HT-29 (cell line): ENCODE measurements at places on chromosomes 12 and 14.

GRCh38 chr14:75876530-75876929 is 105.3 kb downstream of the TGFB3 start:
- DNase-seq = no peak

DNA sequence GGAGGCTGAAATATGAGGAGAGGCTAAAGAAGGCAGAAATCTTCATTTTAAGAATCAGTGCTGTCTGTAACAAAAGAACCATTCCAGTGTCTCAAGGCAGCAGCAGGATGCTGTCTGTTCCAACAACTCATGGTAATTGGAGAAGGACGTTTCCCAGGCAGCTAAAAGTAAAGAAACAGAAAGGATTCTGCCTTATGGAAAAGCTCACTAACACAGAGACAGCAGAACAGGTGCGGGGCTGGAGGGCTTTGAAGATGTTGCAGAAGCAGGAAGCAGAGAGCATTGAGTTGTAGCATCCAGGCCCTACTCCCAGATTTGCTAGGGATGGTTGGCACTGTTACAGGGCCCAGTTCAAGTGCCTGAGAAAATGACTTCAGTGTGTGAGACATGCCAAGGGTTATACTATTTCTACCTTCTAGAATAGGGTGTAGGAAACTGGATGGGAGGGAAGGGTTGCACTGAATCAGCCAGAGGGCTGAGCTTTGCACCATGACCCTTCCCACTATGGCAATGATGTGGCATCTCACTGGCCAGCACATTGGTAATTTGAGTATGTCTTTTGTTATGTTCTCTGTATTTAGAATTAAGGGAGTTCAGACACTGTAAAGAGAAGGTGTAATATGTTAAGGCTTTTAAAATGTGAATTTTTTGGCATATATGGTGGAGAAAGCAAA is 160.0 kb upstream of the FBXO33 start:
- no peak for DNase-seq

DNA sequence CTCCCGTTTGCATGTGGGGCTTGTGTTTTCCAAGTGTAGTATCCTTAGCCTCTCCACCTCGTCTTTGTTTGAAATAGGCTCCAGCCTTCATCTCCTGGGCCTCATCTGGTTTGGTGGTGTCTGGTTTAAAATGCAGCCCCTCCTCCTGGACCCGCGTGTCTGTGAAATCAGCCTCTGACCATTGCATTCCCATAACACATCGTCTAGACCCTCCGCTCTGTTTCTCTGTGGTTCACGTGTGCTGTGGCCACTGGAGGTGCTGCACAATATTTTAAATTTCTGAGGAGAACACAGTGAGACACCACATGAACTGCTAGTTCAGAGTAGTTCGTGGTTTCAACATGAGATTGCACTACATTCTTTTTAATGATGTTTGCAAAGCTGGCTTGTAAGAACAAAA is 35.6 kb downstream of the UBE3B start:
- DNase-seq = no peak

DNA sequence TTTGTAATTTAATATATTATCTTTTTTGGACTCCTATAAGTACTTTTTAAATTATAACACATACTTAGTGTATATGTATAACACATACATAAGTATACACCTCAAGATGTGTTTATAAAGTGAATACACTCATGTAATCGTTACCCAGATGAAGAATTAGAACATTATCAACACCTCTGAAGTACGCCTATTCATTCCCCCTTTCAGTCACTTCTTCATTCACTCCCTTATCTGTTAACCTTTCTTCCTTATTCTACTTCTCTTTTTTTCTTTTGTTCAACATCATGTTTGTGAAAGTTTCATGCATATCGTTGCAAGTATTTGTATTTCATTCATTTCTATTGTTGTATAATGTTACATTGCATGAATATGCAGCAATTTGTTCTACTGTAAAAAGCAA is 98.5 kb downstream of the ARID2 start:
- no peak for DNase-seq

- no peak for DNase-seq
Measured at GRCh38 chr12:54387114-54387467, 2.6 kb upstream of the ZNF385A start.

DNA sequence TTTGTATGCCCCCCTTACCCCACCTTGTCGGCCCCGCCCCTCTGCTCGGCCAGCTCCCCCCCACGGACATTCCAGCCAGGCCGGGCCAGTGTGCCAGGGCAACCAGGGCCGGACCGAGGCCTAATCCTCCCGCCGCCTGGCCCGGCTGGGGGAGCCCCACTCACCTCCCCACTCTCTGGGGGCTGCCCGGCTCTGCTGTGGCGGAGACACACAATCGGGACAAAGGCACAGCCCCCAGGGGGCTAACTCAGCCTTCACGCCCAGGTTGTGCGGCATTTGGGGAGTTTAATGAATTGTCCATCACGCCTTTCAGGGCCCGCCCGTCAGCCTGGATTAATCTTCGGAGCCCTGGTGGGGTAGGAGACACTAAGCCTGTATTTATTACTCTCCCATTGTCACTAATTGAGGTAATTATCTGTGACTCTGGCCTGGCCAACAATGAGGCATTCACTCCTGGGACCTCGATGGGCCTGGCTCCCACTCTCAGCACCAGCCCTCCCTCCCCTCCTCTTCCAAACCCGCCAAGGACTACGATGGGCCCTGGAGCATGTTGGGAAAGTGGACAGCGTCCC is 8.7 kb downstream of the WNT1 start:
- no peak for DNase-seq

DNA sequence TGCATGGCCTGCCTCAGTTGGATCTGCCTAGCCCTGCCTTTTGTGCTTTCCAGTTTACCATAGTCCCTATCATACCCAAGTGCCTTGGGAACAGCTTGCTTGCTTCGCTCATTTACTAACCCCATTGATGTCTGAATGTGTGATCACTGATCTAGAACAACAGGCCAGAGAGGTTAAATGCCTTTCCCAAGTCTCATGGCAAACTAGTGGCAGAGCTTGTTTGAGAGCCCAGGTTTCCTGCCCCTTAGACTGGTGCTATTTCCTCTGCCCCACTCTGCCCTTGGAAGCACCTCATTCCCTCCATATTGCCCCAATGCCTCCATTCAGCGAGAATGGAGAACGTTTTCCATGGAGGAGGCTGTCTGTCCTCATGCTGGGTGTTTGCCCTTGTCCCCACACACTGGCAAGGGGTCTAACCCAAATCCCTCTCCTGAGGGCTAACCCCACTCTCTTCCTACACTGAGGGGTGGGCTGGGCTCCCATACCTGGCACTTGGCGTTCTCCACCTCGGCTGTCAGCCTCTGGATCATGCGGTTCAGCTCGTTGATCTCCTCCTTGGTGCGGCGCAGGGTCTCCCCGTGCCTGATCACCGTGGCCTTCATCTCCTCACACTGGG is 19.8 kb downstream of the KRT7 start:
- no peak for DNase-seq

DNA sequence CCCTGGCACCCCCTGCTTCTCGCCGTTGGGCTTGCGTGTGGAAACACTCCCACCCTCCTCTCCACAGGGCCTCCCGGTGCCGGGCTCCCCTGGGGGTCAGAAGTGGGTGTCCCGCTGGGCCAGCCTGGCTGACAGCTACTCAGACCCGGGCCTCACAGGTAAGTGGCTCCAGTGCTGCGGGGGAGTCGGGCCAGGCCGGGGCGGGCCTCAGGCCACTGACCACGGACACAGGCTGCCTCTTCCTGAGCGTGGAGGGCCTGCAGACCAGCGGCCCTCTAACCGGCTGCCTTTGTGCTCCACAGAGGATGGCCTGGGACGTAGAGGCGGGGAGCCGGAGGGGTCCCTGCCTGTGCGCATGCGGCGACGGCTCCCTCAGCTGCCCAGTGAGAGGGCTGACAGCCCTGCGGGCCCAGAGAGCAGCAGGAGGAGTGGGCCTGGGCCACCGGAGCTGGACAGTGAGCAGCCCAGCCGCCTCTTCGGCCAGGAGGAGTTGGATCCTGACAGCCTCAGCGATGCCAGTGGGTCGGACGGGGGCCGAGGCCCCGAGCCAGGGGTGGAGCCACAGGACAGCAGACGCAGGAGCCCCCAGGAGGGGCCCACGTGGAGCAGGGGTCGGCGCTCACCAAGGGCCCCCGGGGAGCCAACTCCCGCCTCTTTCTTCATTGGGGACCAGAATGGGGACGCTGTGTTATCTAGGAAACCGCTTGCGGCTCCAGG is 21.1 kb downstream of the CEP170B start:
- no peak for DNase-seq

- DNase-seq = no peak
Measured at GRCh38 chr14:59787045-59787674, 83.4 kb downstream of the RTN1 start.

GRCh38 chr12:118370601-118371000 is 2.1 kb downstream of the TAOK3 start:
- DNase-seq = no peak

- no peak for DNase-seq
Measured at GRCh38 chr14:81018684-81019083, 63.3 kb downstream of the TSHR start.

DNA sequence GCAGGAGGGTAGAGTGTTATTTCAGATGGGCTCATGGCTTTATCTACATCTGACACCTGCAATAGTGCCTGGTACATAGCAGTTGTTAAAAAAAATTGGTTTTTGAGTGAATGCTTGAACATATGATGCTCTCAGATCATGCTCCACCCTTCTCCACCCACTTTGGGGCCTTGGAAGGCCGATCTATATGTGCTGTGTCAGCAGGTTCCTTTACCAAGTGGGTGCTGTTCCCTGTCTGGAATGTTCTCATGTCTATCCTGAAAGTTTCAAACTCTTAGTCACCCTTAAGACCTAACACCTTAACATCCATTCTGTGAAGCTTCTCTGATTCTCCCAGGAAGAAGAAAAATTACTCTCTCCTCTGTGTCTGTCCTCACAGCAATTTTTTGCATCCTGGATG is 556.3 kb upstream of the TBX3 start:
- DNase-seq = no peak

DNA sequence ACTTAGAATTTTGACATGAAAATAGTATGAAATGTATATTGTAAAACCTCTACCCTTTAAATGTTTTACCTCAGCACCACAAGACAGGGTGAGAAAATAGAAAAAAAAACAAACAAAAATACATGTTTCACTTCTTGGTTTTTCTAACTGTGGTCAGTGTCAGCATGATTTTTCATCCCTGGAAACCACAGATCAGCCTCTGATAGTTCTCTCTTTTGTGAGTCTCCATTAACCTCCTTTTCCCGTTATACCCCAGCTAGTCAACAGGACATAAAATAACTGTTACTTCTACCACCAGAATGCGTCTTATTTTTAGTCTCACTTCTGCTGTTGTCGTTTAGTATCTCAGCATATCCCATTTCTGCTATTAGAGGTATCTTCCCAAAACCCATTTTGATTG is 48.3 kb upstream of the KCNMB4 start:
- DNase-seq = no peak

- DNase-seq = no peak
Measured at GRCh38 chr12:87310126-87310525, 719.1 kb downstream of the C12orf50 start.

GRCh38 chr14:71749613-71750238 is 182.5 kb upstream of the RGS6 start:
- no peak for DNase-seq

DNA sequence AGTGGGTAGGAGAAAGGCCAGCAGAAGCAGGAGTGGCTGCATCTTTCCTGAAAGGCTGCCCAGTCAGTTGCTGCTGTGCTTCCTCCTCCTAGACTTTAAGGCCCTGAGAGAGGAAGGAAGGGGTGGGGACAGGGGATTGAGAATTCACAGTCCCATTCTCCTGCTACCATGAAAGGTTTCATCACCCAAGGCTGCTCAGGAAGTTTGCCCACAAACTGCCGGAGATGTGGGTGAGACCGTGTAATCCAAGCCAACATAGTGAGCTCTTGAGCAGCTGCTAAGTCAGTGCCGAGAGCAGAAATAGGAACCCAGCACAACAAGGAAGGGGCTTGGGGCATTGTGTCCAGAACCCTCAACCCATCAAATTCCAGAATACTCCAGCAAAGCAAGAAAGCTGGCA is at the start of gene CTSG:
TSS of gene CTSG (minus strand) at position 69 of the 400 bp plus-strand sequence. CDS start at position 42, 27 bp downstream.
- DNase-seq = no peak

GRCh38 chr14:40656311-40656710 is 950.4 kb upstream of the LRFN5 start:
- DNase-seq = no peak

DNA sequence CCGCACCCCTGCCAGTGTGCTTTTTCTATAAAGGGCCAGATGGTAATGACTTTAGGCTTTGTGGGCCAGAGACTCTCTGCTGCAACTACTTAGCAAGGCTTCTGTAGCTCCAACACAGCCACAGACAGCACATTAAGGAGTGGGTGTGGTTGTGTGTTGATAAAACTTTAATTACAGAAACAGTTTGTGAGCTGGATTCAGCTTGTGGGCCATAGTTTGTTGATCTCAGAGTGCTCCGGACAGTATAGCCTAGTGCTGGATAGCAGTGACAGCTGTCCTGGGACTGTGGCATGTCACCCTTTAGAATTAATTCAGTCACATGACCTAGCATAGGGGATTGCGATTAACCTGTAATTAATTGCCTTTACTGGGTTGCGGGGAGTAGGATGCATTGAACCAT is 109.7 kb downstream of the ZNF664 start:
- no peak for DNase-seq

DNA sequence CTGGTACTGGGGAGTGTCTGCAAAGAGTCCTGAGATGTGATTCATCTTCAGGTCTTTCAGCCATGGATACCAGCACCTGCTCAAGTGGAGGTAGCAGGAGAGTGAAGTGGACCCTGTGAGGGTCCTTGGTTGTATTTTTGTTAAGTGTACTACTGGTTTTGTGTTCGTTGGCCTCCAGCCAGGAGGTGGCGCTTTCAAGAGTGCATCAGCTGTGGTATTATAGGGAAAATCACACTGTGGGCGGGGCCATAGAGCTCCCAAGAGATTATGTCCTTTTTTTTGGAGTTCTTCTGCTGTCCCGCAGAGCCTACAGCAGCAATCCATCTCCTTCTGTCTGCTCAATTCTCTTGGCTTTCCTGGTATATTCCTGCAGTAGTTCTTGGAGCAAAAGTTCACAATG is 66.8 kb downstream of the SPATA7 start:
- DNase-seq = peak; percentile 2

DNA sequence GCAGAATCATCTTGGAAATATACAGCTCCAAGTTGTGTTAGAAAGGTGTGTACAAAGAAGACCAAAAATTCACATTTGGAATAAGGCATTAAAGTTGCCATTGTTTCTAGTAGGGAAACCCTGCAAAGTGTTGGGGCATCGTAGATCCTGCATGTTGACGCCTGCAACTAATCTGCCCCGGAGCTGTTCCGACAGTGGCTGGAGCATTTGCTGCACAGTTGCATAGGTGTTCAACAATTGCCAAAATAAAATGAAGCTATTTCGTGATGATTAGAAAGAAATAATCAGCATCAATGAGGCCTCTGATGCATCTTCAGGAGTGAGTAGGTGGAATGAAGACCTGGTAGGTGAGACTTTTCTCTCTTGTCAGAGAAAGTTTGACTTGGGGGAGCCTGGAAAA is 47.3 kb downstream of the DAD1 start:
- no peak for DNase-seq

- DNase-seq = no peak
Measured at GRCh38 chr14:74176400-74176793, 62.9 kb upstream of the VSX2 start.
